ENCODE measurements at places on chromosomes 12 and 14.

- no peak for DNase-seq
These were observed 85.8 kb downstream of the LLPH start for GRCh38 chr12:66044731-66045130.

GRCh38 chr14:50937325-50937724 lies 7.0 kb downstream of the PYGL start:
- no peak for DNase-seq

DNA sequence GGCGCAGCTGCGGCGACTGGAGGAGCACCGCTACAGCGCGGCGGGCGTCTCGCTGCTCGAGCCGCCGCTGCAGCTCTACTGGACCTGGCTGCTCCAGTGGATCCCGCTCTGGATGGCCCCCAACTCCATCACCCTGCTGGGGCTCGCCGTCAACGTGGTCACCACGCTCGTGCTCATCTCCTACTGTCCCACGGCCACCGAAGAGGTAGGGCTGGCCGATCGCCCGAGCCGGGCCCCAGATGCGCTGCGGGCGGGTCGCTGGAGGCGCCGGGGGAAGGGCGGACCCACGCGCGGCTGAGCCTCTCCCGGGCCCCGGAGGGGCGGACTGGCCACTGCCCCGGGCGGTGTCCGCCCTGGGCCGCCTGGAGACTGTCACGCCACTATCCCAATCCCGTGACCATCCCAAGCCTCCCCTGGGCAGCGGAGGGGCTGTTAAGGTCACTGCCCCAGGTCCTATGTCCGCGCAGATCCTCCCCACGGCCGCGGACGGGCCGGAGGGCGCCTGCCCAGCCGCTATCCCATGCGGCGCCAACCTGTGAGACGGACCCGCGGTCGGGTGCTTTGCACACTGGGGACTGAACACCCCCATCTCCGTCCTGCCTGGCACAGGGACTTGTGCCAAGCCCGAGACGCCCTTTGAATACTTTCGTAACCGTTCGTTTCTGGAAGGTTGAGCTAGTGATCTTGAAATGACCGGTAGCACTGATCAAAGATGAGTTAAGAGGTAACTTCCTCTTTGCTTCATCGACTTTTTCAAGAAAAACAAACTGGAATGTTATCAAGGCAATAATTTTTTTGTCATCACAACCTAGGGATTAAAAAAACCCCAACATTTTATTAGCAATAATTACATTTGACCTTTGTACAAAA lies 725 bp downstream of the CHPT1 start:
- no peak for DNase-seq

DNA sequence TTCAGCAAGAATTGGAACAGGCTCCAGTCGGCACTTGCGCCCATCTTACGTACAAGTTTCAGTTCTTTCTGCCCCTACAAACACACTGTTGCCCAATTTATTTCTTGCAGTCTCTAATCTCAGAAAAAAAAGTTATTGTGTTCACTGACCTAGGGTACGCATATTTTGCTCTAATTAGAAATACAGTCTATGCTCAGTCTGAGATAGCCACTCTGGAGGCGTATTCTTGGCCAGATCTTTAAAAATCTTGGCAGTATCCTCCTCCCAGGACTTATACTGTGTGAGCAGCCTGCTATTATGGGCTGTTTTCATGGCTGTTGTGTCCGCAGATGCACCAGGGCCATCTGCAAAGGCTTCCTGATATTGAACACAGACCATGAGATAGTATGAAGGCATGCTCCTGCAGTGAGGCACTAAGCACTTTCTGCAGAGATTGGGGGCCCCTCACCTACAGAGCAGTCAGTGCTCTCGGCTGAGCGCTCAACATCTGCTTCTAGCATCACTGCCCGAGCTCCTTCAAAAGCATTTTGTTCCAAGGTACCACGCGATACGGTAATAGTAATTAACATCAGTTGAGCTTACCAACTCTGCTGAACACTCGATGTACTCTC lies 57.9 kb downstream of the PPM1H start:
- DNase-seq = no peak

DNA sequence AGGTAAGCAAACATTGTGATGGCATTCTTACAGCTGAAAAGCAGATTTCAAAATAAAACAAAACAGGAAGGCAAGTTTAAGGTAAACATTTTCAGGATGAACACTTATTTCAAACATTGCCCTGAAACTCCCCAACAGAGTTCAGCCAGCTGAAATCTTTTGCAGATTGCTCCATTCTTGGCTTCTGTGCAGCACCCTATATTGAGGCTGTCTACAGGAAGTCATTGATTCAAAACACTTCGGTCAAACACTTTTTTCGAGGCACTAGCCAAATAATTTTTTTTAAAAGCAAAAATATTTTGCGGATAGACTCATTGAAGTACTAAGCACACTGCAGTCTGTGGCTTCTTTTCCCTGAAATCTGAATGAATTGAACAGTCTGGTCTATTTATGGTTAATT lies 318.1 kb upstream of the PDE3A start:
- DNase-seq = no peak

GRCh38 chr12:52078276-52078675 lies 1.2 kb upstream of the SMIM41 start:
- DNase-seq = no peak

DNA sequence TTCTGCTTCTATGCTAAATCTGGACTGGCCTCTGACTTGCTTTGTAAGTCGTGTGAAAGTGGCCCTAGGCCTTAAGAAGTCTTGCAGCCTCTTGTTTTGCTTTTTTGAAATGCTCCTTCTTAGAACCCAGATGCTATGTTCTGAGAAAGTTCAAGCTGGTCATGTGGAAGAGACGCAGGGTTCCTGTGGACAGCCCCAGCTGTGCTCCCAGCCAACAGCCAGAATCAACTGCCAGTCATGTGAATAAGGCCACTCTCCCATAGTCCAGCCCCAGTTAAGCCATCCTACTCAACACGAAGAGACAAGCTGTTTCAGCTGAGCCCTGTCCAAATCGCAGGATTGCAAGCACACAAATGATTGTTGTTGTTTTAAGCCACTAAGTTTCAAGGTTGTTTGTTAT lies 37.3 kb upstream of the TBPL2 start:
- DNase-seq = no peak
